ENCODE measurements at places on chromosomes 5 and 9.

DNA sequence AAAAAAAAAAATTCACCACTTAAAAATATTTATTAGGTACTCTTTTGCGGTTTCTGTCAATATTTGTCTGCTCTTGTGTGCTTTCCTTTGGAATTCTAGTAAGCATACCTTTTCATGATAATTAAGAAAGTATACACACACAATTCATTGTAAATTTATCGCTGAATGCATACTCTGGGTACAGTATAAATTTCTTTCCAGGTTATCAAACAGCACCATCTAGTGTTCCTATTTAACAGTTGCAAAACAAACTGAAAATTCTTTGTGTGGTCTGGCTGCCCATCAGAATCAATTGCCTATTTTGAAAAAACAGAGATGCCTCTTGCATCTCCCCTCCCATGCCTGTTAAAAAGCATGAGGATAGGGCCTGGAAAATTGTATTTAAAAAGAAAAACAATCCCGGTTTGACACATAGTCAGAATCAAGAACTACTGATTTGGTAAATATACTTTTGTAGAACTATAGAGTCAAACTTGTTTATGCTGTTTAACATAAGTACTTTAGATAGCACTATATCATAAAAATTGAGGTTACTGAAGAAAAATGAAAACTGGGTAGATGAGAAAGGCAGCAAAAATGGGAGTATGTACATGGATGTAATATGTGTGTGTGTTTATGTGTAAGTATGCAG, 16.2 kb downstream of the PGGT1B start:
- no peak for DNase-seq

- DNase-seq = no peak
Measured at GRCh38 chr9:33318225-33318624, 27.9 kb downstream of the NFX1 start.

- DNase-seq = no peak
Measured at GRCh38 chr5:143791848-143792731, 19.9 kb upstream of the HMHB1 start.

DNA sequence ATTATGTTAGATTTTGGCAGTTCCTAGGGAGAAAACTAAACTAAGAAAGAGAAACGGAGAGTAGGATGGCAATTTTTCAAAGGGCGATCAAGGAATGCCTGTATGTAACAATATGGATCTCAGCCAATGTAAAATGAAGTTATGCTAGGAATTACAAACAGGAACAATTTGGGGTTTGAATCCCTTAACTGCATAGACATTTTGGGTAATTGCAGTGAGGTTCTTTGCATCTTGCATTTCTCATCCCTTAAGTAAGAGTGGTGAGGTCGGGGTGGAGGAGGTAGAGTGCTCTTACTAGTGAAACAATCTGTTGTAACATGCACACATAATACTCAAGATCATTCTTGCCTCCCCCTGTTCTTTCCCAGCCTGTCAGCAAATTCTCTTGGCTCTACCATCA, 137.6 kb downstream of the NPR3 start:
- no peak for DNase-seq

GRCh38 chr9:89109666-89110065, 69.0 kb downstream of the SHC3 start:
- DNase-seq = no peak

DNA sequence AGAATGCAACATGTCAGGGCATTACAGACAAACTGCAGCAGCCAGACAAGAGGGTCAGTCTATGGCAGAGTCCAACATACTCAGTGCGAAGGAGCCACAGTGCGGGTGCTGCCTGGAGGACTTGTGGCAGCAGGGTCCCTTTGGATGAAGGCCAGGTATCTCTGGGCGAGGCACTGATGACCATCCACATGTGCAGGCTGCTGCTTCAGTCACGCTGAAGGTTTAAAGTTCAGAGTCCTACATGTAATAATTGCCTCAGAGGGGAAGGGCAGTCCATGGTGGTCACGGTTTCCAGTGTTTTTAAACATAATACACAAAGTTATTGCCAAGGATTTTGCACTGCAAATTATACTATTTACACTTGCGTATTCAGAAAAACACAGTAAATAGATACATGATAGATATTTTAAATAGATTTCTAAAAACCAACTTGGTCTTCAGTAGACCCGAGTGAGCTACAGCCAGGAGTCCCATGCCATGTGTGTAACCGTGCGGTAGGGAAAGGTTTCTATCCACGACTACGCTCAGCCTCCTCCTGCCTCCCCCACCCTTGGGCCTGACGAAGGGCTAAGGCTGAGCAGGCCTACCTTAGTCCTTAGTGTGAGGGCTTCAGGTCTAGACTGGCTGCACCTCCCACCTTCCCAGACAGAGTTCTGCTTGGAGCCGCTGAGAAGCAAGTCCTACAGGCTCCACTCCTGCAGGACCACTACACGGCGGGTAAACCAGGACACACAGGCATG, 76.2 kb downstream of the GPR21 start:
- DNase-seq = no peak

GRCh38 chr9:103188781-103189350, 193.7 kb downstream of the CYLC2 start:
- DNase-seq = no peak

- no peak for DNase-seq
Measured at GRCh38 chr5:143155455-143155854, 248.0 kb downstream of the NR3C1 start.

DNA sequence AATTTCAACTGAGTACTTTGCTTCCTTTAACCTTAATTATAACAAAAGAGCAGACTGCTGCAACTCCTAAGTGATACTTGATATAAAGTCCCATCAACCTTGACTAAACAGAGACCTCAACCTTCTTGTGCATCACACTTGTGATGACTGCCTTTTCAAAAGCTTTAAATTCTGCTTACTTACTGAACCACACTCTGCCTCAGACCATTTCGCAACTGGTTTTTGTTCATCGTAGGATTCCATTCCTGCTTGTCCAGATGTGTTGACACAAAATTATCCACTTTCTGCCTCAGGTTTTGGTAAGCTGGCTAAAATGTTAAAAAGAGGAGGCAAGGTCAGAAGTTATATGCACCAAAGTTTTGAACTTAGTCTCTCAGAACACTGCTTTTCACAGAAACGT, 3.5 kb downstream of the BOD1 start:
- no peak for DNase-seq
